Activated CD4-positive, alpha-beta memory T cell treated with anti-CD3 and anti-CD28 coated beads for 36 hours (primary cell): ENCODE measurements at places on chromosomes 11 and 22.
A peak's percentile ranks its signal among the peaks of the same experiment; 100 is the strongest.

- H3K27me3 ChIP-seq: peaks cover 2% of the 10 kb centered on the region
- no peaks in the 10 kb centered on the region for H3K4me1 ChIP-seq
- no peak for DNase-seq
- no peak overlapping the region for H3K4me3 ChIP-seq
- H3K36me3 ChIP-seq: no peaks in the 10 kb centered on the region
These were observed 130.7 kb downstream of the SNX19 start for GRCh38 chr11:130785380-130786116.

DNA sequence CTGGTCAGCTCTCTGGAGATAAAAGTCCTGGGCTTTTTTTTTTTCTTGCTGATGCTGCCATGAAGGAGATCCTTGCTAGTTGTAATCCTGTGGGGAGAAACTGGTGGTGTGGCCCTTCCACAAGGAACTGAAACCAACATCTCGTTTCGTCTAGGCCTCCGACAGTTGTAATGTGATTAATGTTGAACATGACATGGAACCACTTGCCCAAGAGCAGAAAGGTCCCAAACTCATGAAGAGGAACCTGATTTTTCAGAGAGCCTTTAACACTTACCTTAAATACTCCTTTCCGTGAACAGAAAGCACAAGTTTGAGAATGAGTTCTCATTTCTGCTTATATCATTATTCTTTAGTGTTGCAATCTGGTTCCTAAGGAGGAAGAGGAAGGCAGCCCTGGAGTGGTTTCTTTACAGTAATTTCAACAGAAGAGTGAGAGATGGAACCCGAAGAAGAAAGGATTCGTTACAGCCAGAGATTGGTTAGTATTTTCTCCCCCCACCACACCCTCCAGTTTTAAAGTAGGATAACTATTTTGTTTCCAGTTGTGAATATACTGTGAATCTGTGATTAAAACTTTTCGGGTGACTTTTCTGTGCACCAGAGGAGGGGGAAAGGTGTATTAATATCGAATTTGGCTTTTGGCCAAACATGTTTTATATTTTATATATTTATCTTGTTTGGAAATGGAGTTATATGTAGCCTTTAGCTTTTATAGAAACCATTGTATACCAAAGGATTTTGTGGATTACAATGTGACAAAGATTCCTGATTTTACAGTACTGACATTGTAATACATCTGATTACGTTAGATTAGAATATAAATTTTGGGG is 2.0 kb downstream of the KDM2A start:
- DNase-seq: peak; percentile 32
- peak overlapping the region; percentile 99 for H3K4me3 ChIP-seq
- peaks cover 19% of the 10 kb centered on the region for H3K36me3 ChIP-seq

- H3K27ac ChIP-seq: peak overlapping the region; percentile 99
- peaks cover 42% of the 10 kb centered on the region for H3K36me3 ChIP-seq
- H3K4me3 ChIP-seq: peak overlapping the region; percentile 96
- H3K4me1 ChIP-seq: peaks cover 64% of the 10 kb centered on the region
- H3K27me3 ChIP-seq: no peaks in the 10 kb centered on the region
These were observed 12.3 kb upstream of the CD5 start for GRCh38 chr11:61089806-61090491.

GRCh38 chr11:105372206-105372605 is 232.6 kb upstream of the CARD18 start:
- H3K4me3 ChIP-seq: no peak overlapping the region
- no peak for DNase-seq
- H3K27me3 ChIP-seq: no peaks in the 10 kb centered on the region
- H3K27ac ChIP-seq: no peak overlapping the region

DNA sequence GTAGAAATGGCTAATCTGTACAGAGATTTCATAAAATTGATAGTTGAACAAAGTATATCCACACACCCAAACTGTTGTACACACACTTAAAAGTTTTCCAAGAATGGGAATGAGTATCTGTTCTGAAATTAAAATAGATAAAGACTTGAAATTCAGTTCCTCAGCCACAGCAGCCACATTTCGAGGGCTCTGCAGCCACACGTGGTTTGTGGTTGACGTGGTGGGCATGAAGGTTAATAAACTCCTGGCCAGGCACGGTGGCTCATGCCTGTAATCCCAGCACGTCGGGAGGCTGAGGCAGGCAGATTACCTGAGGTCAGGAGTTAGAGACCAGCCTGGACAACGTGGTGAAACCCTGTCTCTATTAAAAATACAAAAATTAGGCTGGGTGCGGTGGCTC is 24.0 kb downstream of the TPST2 start:
- H3K4me3 ChIP-seq: no peak overlapping the region
- H3K27ac ChIP-seq: no peak overlapping the region
- H3K27me3 ChIP-seq: no peaks in the 10 kb centered on the region
- no peak for DNase-seq

- H3K27ac ChIP-seq: no peak overlapping the region
- no peak for DNase-seq
- no peak overlapping the region for H3K4me3 ChIP-seq
- no peaks in the 10 kb centered on the region for H3K27me3 ChIP-seq
- peaks cover 45% of the 10 kb centered on the region for H3K4me1 ChIP-seq
These were observed 40.5 kb downstream of the DUSP8 start for GRCh38 chr11:1531449-1532013.

DNA sequence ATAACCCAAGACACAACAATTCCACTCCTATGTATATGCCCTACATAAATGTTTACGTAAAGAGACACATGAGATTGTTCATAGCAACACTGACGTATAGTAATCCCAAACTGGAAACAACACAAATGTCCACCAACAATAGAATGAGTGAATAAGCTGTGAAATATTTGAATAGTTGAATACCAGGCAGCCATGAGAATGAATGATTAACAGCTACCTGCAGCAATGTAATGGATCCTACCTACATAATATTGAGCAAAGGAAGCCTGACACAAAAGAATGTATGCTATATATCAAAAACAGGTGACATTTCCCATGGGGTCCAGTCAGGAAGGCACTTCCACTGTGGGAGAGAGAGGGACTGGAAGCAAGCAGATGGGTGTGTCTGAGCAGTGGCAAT is 92.8 kb upstream of the LINC01488 start:
- DNase-seq: no peak
- H3K36me3 ChIP-seq: no peaks in the 10 kb centered on the region
- no peaks in the 10 kb centered on the region for H3K4me1 ChIP-seq
- H3K27ac ChIP-seq: no peak overlapping the region
- H3K27me3 ChIP-seq: peaks cover 3% of the 10 kb centered on the region

GRCh38 chr22:42372976-42373375 is 59.2 kb downstream of the NFAM1 start:
- H3K4me3 ChIP-seq: no peak overlapping the region
- H3K27me3 ChIP-seq: peaks cover 5% of the 10 kb centered on the region
- H3K27ac ChIP-seq: no peak overlapping the region
- H3K36me3 ChIP-seq: no peaks in the 10 kb centered on the region

- H3K4me3 ChIP-seq: no peak overlapping the region
- H3K27ac ChIP-seq: no peak overlapping the region
- peaks cover 18% of the 10 kb centered on the region for H3K4me1 ChIP-seq
- no peaks in the 10 kb centered on the region for H3K36me3 ChIP-seq
- no peak for DNase-seq
- no peaks in the 10 kb centered on the region for H3K27me3 ChIP-seq
These were observed 71.2 kb downstream of the ZBTB16 start for GRCh38 chr11:114130629-114131277.

DNA sequence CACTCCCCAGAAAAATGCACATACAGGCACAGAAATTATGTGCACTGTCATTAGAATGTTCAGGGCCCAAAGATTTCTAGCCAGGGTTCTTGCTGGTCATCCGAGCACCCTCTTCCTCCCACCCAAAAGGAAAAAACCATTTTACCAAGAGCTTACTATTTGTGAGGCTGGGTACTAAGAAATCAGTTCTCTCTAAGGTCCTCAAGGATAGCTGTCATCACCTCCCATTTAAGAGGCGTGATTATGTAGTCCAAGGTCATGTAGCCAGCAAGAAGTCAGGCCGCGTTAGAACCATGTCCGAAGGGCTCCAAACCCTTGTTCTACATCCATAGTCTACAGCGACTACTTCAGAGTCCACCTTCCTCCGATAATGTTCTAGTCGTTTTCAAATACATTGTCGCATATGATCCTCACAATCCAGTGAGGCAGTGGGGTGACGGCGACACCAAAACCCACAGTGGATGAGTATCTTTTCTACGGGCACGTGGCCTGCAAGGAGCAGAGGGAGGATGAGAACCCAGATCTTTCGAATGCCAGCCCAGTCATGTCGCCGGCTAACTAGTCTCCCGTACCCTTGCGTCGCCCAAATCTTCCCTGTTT is 634 bp downstream of the TIMM8B start:
- H3K27ac ChIP-seq: peak overlapping the region; percentile 92
- DNase-seq: peak; percentile 69
- peak overlapping the region; percentile 92 for H3K4me3 ChIP-seq
- peaks cover 65% of the 10 kb centered on the region for H3K4me1 ChIP-seq
- H3K36me3 ChIP-seq: peaks cover 62% of the 10 kb centered on the region

DNA sequence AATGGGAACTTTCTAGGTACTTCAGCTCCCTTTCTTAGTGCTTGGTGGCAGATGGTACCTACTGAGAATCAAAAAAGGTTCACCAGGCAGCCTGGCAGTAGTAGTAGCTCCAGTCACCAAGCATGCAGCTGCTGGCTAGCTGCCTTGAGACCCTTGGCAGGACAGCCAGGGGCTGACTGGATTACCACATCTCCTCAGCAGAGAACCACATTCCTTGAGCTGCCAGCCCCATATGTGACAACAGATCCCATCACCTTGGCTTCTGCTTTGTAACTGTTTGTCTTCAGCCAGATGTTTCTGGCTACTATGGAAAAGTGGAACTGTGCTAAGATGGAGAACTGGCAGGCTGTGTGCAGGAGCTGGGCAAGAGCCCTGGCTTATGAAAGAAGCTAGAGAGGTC is 39.6 kb upstream of the CHRM4 start:
- DNase-seq: no peak
- peaks cover 15% of the 10 kb centered on the region for H3K36me3 ChIP-seq
- no peak overlapping the region for H3K4me3 ChIP-seq
- no peaks in the 10 kb centered on the region for H3K4me1 ChIP-seq
- H3K27ac ChIP-seq: no peak overlapping the region

DNA sequence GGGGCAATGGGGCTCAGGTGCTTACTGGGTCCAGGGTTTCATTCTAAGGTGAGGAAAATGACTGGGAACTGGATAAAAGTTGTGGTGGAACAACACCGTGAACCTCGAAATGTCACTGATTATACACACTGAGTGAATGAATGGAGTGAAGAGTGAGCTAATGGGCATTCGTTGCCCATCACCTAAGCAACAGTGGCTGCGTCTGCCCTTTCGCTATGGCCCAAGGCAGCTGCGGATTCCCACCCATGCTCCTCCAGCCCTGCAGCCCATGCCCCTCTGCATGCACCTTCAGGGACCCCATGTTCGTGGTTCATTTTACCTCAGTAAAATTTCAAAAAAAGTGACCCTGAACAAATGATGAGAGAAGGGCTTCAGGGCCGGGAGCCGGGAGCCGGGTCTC is 196.3 kb downstream of the CTTN start:
- no peak for DNase-seq
- no peak overlapping the region for H3K4me3 ChIP-seq
- peaks cover 9% of the 10 kb centered on the region for H3K27me3 ChIP-seq
- H3K36me3 ChIP-seq: no peaks in the 10 kb centered on the region

DNA sequence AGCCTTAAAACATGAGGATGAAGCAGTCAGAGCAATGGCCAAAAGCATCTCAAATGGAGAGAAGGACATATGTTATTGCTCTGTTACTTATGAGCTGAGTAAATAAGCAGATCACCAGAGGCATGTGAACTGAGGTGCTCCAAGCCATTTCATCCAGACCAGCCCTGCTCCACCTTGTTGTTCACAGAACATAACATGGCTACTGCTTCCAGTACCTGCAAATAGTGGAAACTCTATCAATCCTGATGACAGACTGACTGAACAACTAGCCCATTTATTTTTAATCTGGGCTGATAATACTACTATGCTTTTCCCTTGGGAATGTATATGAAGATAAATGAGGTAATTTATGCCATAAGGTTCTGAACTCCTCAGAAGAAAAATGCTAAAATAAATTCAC is 1164.7 kb downstream of the FAM181B start:
- H3K27me3 ChIP-seq: no peaks in the 10 kb centered on the region
- no peak overlapping the region for H3K27ac ChIP-seq
- no peak overlapping the region for H3K4me3 ChIP-seq
- no peaks in the 10 kb centered on the region for H3K36me3 ChIP-seq
- no peaks in the 10 kb centered on the region for H3K4me1 ChIP-seq
- DNase-seq: no peak

DNA sequence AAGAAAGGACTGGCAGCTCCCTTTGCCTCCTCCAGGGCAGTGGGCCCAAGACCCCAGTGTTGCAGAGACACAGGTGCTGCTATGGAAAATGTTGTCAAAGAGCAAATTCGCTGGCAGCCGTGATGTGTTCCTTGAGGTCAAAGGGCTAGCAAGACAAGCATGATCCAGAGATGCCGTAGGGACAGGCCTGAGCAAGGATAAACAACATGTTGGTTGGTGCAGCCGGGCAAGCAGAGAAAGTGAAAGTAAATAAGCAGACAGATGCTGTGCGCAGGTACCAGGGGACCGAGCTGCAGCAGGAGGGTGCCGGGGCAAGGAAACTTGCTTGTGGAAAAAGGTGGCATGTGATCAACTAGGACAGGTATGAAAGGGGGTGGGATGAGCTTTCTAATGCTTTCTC is 125.5 kb upstream of the NECTIN1 start:
- DNase-seq: no peak
- no peak overlapping the region for H3K4me3 ChIP-seq
- H3K27me3 ChIP-seq: peaks cover 9% of the 10 kb centered on the region
- no peak overlapping the region for H3K27ac ChIP-seq

DNA sequence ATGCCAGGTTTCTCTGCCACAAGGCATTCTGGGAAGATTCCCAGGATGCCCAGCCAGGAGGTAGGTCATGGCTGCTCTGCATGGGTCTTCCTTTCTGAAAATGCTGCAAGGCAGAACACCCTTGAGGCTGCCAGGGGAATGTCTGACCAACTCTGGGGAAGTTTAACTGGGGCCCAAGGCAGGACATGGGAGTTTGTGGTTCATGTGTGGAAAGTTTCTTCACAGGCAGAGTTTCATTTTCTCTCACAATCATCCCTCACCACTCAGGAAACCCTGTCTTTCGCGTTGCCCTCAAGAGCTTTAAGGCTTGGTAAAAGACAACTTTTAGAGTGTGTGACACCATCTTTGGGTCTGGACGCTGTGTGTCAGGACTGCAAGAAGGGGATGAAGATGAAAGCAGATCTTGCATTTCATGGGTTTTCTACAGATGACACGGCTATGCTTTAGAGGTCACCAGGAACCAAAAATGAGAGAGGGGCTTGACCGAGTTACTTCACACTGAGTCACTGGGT is 133.5 kb downstream of the CD44 start:
- H3K36me3 ChIP-seq: no peaks in the 10 kb centered on the region
- peaks cover 4% of the 10 kb centered on the region for H3K27me3 ChIP-seq
- H3K27ac ChIP-seq: peak overlapping the region; percentile 80
- H3K4me3 ChIP-seq: peak overlapping the region; percentile 38

GRCh38 chr11:17117262-17117661 is 39.8 kb upstream of the RPS13 start:
- DNase-seq: no peak
- H3K36me3 ChIP-seq: peaks cover 16% of the 10 kb centered on the region

GRCh38 chr22:22976033-22976922 is 88.7 kb downstream of the IGLL5 start:
- no peaks in the 10 kb centered on the region for H3K36me3 ChIP-seq
- H3K27ac ChIP-seq: no peak overlapping the region
- H3K4me3 ChIP-seq: no peak overlapping the region
- peaks cover 8% of the 10 kb centered on the region for H3K27me3 ChIP-seq
- no peaks in the 10 kb centered on the region for H3K4me1 ChIP-seq
